Glutamatergic neuron (in vitro differentiated cells): ENCODE measurements at places on chromosomes 7 and 10. TPM values are rescaled to one million over a fixed set of nuclear protein-coding genes. Genes with fewer than 3 reads are reported as not detected.

The GATA3 gene
- 0.69 TPM for total RNA-seq

The KMT2C gene
- 136 TPM for total RNA-seq

The ZNF775 gene
- 20.5 TPM for total RNA-seq

DNA sequence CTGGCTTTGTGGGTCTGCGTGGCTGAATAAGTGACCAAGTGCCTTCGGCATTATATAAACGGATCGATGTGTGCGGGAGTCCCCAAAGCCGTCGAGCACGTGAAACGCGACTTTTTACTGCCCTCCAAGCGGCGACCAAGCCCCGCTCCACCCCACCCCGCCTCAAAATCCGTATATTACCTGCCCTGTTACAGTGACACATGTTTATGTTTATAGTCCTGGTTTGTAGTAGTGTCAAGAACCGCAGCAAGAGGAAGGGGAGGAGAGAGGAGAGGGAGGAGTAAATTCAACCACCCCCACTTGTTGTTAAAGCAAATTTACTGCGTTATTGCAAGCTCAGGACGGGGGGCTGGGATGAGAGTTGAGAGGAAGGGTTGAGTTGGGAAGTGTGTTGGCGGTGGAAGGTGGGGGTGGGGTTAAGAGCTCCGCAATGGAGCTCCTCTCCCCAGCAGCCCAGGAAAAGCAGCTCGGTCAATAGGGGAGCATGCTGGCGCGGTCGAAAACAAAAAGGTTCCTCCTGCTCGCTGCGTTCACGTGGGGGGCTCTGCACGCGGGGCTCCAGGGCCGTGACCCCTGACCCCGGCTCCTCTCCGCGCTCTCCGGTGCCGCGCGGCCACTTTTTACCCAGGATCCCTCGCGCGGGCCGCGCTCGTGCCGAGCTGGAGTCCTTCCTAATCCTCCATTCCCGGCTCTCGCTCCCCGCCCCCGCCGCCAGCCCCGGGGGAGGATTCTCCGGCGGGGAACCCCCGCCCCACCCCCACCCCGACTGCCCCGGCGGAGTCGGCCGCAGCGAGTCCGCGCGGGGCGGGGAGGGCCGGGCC, at the start of gene SKIDA1:
TSS of gene SKIDA1 (minus strand) at position 316 of the 821 bp plus-strand sequence. CDS start 7,860 bp downstream, outside the sequence.
- H3K4me1 ChIP-seq, result peaks cover 35% of the 10 kb centered on the region
- peaks cover 14% of the 10 kb centered on the region for H3K27me3 ChIP-seq
- no peaks in the 10 kb centered on the region for H3K36me3 ChIP-seq
- peak within 1 kb of the TSS; percentile 97 for H3K27ac ChIP-seq

GRCh38 chr10:69497231-69497561, 45.9 kb downstream of the TSPAN15 start:
- H3K4me3 ChIP-seq, result no peak overlapping the region
- DNase-seq, result no peak
- H3K27ac ChIP-seq, result no peak overlapping the region
- H3K36me3 ChIP-seq, result peaks cover 5% of the 10 kb centered on the region

DNA sequence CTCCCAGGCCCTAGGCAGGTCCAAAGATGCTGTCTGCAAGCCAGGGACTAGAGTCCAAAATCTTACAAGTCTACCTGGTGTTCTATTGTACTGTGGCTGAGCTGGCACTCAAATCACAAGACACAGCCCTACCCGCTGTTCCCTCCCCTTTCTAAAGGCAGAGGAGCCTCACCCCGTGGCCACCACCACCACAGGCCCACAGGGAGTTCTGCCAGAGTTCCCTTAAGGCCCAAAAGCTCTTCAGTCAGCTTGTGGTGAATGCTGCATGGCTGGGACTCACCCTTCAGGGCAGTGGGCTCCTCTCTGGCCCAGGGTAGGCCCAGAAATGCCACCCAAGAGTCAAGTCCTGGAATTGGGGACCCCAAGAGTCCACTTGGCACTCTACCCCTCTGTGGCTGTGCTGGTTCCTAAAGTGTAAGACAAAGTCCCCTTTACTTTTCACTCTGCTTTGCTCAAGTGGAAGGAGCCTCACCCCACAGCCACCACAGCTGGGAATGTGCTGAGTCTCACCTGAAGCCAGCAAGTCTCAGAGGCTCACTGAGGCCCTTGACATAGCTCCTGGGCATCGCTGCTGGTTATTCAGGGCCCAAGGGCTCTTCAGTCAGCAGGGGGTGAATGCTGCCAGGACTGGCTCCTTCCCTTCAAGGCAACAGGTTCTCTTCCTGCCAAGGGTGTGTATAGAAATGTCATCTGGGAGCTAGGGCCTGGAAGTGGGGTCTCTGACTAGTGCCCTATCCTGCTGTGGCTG, 48.8 kb upstream of the PSAP start:
- DNase-seq, result no peak
- no peak overlapping the region for H3K27ac ChIP-seq
- no peaks in the 10 kb centered on the region for H3K36me3 ChIP-seq
- H3K27me3 ChIP-seq, result no peaks in the 10 kb centered on the region

DNA sequence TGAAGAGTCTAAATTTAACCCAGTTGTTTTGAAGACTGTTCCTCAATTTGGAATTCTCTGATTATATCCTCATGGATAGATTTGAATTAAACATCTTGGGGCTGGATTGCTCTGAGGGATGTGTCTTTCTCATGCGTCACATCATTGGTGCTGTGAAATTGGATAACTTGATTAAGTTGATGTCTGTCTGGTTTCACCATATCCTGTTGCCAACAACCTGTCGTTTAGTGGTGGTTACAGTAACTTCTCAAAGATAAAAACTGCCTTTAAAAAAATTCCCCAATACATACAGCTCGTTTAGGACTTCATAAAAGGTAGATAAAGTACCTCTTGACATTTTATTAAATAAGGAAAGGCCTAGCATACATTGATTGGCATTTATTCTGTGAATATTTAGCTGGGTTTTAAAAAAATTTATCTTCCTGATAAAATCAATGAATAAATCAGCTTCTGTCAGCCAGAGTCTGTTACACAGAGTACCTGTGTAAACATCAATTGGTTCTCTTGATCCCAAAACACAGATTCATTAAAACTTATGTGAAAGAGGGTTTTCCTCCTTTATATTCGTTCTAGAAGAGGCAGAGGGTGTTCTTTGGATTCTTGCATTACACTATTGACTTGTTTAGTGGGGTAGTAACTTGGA, 10.5 kb downstream of the CRCP start:
- H3K27me3 ChIP-seq, result no peaks in the 10 kb centered on the region
- H3K4me1 ChIP-seq, result no peaks in the 10 kb centered on the region
- no peak overlapping the region for H3K4me3 ChIP-seq
- no peaks in the 10 kb centered on the region for H3K36me3 ChIP-seq

The SUGCT gene
- 1.2 TPM for total RNA-seq

The PSD gene
- total RNA-seq, result 88.5 TPM

DNA sequence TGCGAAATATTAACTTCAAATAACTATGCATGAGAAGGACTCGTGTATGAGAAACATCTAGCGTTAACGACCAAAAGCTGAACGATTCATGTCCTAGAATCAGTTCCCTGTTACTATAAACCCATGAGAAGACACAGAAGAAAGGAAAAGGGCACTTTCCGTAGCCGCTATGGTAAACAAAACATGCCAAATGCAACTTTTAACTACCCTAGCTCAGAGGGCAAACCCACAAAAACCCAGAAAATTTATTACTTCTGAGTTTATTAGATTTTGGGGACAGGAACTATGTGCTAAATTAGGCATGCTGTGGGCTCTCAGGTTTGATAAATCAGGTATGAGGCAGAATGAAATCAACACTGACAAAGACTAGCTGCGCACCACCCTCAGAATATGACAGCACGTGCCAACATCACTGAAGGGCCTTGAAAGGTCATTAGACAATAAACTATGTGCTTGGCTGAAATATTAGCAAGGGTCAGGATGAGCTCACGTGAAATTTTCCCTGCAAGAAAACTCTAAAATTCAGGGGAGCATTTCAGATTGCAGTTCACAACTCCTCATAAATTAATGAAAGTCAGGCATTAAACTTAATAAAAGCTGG, 102.6 kb downstream of the GLI3 start:
- no peak overlapping the region for H3K27ac ChIP-seq
- no peak for DNase-seq
- H3K4me3 ChIP-seq, result no peak overlapping the region
- H3K27me3 ChIP-seq, result no peaks in the 10 kb centered on the region

The GPC2 gene
- total RNA-seq, result 530 TPM

The HOXA10 gene
- not detected for total RNA-seq

The HOXA4 gene
- total RNA-seq, result not detected

The PRSS37 gene
- not detected for total RNA-seq

DNA sequence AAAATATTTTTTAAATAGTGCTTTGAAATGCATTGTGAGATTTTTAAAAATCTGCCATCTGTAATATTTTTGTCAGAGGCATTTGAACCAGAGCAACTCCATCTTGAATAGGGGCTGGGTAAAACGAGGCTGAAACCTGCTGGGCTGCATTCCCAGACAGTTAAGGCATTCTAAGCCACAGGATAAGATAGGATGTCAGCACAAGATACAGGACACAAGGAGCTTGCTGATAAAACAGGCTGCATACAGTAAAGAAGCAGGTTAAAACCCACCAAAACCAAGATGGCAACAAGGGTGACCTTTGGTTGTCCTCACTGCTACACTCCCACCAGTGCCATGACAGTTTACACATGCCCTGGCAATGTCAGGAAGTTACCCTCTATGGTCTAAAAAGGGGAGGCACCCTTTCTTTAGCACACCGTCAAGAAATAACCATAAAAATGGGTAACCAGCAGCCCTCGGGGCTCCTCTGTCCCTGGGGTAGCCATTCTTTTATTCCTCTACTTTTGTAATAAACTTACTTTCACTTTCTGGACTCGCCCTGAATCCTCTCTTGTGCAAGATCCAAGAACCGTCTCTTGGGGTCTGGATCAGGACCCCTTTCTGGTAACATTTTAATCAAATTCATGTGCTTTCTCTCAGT, 273.7 kb downstream of the SEMA3D start:
- H3K27me3 ChIP-seq, result no peaks in the 10 kb centered on the region
- H3K4me1 ChIP-seq, result no peaks in the 10 kb centered on the region
- H3K4me3 ChIP-seq, result no peak overlapping the region
- DNase-seq, result no peak
- no peak overlapping the region for H3K27ac ChIP-seq

GRCh38 chr7:11328309-11328708, 354.6 kb downstream of the PHF14 start:
- H3K27me3 ChIP-seq, result peaks cover 4% of the 10 kb centered on the region
- H3K36me3 ChIP-seq, result no peaks in the 10 kb centered on the region
- no peak overlapping the region for H3K4me3 ChIP-seq

The MYH16 gene
- not detected for total RNA-seq

- H3K27me3 ChIP-seq, result peaks cover 1% of the 10 kb centered on the region
- no peak overlapping the region for H3K27ac ChIP-seq
- DNase-seq, result no peak
- no peaks in the 10 kb centered on the region for H3K36me3 ChIP-seq
Observed at GRCh38 chr7:94969434-94970084, 62.2 kb downstream of the PPP1R9A start.

GRCh38 chr10:111277661-111278060, 200.8 kb downstream of the ADRA2A start:
- no peak overlapping the region for H3K27ac ChIP-seq
- no peaks in the 10 kb centered on the region for H3K27me3 ChIP-seq
- no peaks in the 10 kb centered on the region for H3K36me3 ChIP-seq
- no peak for DNase-seq

GRCh38 chr7:147523056-147523455, 1067.5 kb upstream of the C7orf33 start:
- H3K36me3 ChIP-seq, result no peaks in the 10 kb centered on the region
- no peak for DNase-seq
- H3K27me3 ChIP-seq, result no peaks in the 10 kb centered on the region
- peak overlapping the region; percentile 10 for H3K27ac ChIP-seq
- peaks cover 6% of the 10 kb centered on the region for H3K4me1 ChIP-seq

GRCh38 chr10:75772153-75772887, 340.9 kb downstream of the LRMDA start:
- peaks cover under 1% of the 10 kb centered on the region for H3K27me3 ChIP-seq
- no peak overlapping the region for H3K4me3 ChIP-seq
- H3K27ac ChIP-seq, result no peak overlapping the region
- no peak for DNase-seq
- no peaks in the 10 kb centered on the region for H3K36me3 ChIP-seq

The CTAGE15 gene
- not detected for total RNA-seq

DNA sequence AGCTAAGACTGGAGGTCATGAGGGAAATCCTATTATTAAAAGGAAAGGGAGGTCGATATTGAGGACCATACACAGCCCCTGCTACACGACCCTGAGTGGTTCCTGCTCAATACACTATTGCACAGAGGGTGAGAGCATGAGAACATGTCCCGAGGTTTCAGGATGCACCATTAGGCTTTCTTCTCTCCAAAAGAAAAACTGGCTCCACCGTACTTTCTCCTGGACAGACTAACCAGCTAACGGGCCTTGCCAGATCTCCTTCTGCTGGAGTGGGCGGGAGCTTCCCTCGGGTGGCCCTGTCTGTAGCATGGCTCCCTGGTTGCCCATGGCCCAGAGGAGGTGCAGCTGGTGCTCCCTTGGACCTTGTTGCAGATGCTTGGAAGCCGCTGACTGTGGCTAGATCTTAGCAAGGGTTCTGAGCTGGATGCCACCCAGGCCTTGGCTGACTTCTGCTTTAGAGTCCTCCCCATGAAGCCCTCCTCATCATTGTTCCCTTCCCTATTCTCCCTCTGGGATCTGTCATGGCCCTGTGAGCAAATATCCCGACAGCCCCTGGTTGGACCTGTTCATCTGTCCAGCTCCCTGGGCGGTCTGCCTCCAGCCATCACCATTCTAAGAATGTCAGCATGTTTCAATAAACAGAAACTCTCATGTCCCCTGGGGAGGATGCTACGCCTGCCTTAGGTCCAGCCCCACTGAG, 52.9 kb upstream of the SHH start:
- no peak overlapping the region for H3K27ac ChIP-seq
- H3K4me3 ChIP-seq, result no peak overlapping the region
- no peaks in the 10 kb centered on the region for H3K27me3 ChIP-seq
- H3K36me3 ChIP-seq, result no peaks in the 10 kb centered on the region
- no peak for DNase-seq

DNA sequence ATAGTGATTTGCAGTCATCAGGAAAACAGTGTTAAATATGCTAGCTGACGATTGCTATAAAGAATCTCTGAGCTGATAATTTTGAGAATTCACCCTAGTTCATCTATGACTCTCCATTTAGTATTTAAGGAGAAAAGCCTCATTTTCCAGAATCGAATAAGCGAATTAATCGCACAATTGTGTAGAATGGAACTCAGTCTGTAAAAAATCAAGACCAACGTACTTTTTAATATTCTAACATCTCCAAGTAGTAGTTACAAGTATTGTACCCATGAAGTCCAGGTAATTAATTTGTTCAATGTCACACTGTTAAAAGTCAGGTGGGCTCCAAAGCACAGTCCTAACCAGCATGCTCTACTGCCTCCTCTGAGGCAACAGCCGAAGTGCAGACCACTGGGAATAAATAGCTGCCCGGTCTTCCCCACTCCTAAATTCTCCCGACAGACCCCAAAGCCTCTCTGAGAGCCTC, 380 bp upstream of the AGBL3 start:
- peaks cover 2% of the 10 kb centered on the region for H3K27me3 ChIP-seq
- no peaks in the 10 kb centered on the region for H3K36me3 ChIP-seq
- no peak for DNase-seq
- H3K27ac ChIP-seq, result peak overlapping the region; percentile 92
- no peaks in the 10 kb centered on the region for H3K4me1 ChIP-seq

GRCh38 chr7:75650681-75651080, 88.1 kb downstream of the HIP1 start:
- peak overlapping the region; percentile 20 for H3K4me3 ChIP-seq
- peaks cover 15% of the 10 kb centered on the region for H3K27me3 ChIP-seq
- DNase-seq, result no peak
- H3K4me1 ChIP-seq, result peaks cover 11% of the 10 kb centered on the region
- no peaks in the 10 kb centered on the region for H3K36me3 ChIP-seq
- peak overlapping the region; percentile 81 for H3K27ac ChIP-seq
